ENCODE measurements at places on chromosomes 13 and 19.
A peak's percentile ranks its signal among the peaks of the same experiment; 100 is the strongest.

GRCh38 chr19:7366701-7367420 lies 18.1 kb downstream of the ARHGEF18 start:
- DNase-seq, result no peak

- peak; percentile 78 for DNase-seq
Measured at GRCh38 chr13:48156466-48156865, 61.6 kb upstream of the MED4 start.

- DNase-seq, result no peak
Measured at GRCh38 chr13:80740071-80740470, 399.1 kb upstream of the SPRY2 start.

DNA sequence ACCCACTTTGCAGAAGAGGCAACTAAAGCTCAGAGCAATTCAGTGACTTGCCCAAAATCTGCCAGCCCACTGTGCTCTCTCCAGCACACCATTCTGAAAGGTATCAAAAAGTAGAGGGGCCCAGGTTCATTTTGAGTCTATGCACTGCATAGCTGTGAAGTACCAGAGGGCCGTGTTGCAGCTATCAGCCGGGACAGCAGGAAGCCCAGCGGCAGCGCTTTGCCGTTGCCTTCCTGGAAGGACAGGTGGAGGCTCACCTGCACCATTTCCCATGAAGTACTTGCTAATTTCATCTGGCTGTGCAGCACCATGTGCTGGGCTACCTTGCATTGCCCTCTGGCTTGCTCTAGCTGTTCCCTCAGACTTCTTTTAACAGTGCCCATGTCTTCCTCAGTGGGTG lies 2.7 kb upstream of the SERPINE3 start:
- DNase-seq, result no peak

DNA sequence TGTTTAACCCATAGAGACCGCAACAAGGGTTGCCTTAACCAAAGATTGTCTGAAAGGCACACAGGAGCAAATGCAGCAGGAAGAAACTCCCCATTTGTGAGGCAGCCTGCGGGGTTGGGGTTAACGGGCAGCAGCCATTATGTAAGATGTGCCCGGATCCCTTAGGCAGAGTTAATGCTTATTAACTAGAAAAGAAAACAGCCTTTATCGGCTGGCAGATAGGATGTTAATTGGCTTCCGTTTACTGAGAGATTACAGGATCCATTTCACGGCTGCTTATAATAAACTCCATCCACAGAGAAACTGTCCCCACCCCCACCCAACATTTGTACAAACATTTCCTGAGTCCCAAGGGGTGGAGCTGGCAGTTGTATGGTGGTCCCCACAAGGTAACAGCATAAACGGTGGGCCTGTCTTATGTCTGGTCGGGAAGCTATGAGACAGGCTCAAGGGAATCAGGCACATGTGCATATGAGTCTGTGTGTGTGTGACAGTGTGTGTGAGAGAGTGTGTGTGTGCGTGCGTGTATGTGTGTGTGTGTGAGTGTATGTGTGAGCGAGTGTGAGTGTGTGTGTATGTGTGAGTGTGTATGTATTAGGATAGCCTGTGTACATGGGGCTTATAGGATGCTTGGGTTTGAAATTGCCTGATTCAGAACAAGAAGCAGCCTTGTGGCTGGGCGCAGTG lies 10.5 kb downstream of the SLC25A42 start:
- DNase-seq, result no peak

- no peak for DNase-seq
Measured at GRCh38 chr13:72696579-72696978, 30.9 kb downstream of the MZT1 start.

GRCh38 chr19:11209839-11210655 lies 12.7 kb upstream of the KANK2 start:
- no peak for DNase-seq

- DNase-seq, result no peak
Measured at GRCh38 chr13:70814684-70815083, 706.4 kb upstream of the KLHL1 start.

- no peak for DNase-seq
Measured at GRCh38 chr19:7512400-7512851, 3.5 kb upstream of the ZNF358 start.

GRCh38 chr19:6970443-6970842 lies 50.8 kb downstream of the MBD3L2B start:
- DNase-seq, result no peak

DNA sequence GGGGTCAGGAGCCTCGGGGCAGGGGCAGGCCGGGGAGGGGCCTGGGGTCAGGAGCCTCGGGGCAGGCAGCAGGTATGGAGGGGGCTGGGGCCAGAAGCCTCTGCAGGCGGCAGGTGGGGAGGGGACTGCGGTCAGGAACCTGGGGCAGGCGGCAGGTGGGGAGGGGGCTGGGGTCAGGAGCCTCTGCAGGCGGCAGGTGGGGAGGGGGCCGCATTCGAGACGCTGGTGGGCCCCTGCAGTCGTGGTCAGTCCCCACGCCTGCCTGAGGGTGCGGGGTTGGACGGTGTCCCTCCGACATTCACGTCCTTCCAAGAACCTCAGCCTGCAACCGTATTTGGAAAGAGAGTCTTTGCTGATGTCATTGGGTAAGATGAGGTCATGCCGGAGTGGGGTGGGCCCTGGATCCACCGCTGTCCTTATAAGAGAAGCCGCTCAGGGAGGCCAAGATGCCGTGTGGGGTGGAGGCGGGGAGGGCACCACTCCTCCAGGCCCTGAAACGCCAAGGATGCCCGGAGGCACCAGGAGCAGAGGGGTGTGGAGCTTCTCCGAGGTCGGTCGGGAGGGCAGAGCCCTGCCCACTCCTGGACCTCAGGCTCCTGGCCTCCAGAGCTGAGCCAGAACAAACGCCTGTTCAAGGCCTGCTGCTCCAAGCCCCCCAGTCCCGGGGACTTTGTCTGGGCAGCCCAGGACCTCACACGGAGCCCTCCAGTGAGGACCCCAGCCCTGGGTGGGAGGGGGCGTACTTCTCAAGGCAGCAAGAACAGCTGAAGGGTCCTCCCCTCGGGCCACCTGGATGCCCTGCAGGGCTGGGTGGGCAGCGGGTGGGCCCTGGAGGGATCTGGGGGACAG lies 30.1 kb downstream of the PIP5K1C start:
- no peak for DNase-seq

DNA sequence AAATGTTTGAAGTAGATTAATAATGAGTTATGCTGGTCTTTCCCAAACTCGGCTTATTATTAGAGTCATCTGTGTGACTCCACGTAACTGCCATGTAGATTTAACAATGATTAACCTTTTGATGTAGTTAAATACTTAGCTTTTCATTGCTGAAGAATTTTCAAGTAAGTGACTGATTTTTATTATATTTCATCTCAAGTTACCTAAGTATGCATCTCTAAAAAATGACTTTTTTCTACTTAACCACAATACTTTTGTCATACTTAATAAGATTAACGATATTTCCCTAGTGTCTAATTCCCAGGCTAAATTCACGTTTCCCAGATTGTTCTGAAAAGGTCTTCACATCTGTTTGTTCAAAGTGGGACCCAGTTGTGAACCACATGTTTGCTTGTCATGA lies 17.8 kb downstream of the BIVM start:
- no peak for DNase-seq

Measured in activated naive CD4-positive, alpha-beta T cell treated with anti-CD3 and anti-CD28 coated beads, Interleukin-2, amount 50 U/mL, for 16 hours (primary cell).